ENCODE measurements at places on chromosomes 5 and 9.

DNA sequence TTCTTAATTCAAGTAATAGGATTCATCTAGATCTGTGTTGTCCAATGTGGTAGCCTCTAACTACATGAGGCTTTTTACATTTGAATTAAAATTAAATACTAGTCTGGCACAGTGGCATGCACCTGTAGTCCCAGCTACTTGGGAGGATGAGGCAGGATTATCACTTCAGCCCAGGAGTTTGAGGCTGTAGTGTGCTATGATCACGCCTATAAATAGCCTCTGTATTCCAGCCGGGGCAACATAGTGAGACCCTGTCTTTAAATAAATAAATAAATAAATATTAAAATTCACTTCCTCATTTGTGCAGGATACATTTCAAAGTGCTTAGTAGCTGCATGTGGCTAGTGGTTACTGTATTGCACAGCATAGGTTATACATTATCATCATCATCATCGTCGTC, 91.8 kb downstream of the UBE2R2 start:
- no peak for DNase-seq

DNA sequence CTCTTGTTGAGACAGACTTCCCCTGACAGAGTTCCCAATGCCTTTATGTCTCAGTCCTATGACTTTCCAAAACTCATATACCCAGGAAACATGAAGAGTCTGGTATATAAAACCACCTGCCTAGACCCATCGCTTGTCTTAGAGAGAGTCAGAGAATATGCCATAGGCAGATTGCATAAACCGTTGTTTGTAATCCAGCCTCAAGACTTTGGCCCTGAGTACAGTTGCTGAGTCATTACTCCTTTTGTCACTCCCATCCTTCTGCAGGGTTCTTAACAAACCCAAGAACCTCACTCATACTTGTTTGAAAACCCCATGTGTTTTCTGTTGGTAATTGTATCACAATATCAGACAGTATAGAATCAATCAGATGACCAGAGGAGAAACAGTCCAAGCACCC, 616.3 kb downstream of the SLCO4C1 start:
- no peak for DNase-seq

DNA sequence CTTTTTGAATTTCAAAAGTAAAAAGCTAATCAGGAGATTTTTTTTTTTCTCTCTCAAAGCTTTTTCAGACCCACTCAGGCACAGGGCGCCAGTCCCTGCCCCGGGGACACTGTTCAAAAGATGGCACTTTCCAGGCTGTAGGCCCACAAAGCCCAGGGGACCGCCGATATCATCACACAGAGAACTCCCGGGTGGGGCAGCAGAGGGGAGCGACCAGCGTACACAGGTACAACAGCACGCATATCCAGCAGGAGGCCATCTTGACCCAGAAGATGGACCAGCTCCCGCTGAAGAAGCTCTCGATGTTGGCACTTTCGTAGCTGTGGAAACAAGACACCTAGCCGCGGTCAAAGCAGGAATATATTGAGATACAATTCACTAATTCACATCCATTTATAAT, 108.3 kb downstream of the THBS4 start:
- DNase-seq: no peak

DNA sequence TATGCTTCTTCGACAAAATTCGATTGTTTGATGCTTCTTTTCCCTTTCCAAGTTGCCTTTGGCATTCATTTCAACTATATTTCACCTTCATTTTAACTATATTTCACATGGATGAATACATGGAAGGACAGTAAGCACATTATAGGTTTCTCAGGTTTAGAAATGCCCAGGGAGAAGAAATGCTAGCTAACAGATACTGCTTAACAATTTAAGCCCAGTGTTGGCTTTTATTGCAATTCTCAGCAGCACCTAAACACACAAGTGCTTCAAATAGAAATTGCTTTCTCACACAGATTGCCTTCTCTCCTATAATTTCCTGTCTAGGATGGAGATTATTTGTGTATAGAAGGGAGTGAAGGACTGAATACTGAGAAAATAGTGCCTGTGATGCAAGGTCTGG, 30.2 kb upstream of the SMC5 start:
- DNase-seq: no peak

DNA sequence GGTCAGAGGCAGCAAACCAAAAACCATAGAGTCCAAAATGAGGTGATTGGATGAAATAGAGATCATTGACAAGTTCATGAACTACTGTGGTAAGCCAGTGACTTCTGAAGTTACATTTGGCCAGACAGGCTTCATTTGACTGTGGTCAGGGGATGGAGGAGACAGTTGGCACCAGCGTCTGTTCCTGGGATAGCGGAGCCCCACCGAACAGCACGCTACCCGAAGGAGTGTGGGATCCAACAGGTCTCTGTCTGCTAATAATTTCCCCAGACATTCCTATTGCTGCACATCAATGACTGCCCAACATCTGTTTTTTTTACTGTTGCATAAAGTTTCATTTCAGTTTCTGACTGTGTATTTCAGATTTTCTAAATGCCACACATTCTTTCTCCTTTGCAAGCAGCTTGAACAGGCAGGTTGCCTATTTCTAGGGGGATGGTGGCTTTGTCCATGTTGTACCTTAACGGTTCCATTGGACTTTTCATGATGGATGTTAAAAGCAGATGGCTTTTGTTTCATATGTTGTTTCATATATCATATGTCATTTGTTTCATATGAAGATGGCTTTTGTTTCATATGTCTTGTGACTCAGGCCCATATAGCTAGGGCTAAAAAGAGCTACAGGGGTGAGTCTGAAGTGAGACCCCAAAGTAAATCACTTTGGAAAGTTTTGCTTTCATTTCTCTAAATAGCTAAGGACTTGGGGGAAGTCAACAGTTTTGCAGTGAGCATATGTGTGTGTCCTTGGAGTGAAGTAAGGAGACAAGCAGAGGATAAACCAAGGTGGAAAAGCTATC, 180.8 kb downstream of the GOLPH3 start:
- DNase-seq: no peak

- no peak for DNase-seq
Measured at GRCh38 chr5:133106761-133107572, 55.2 kb downstream of the HSPA4 start.

DNA sequence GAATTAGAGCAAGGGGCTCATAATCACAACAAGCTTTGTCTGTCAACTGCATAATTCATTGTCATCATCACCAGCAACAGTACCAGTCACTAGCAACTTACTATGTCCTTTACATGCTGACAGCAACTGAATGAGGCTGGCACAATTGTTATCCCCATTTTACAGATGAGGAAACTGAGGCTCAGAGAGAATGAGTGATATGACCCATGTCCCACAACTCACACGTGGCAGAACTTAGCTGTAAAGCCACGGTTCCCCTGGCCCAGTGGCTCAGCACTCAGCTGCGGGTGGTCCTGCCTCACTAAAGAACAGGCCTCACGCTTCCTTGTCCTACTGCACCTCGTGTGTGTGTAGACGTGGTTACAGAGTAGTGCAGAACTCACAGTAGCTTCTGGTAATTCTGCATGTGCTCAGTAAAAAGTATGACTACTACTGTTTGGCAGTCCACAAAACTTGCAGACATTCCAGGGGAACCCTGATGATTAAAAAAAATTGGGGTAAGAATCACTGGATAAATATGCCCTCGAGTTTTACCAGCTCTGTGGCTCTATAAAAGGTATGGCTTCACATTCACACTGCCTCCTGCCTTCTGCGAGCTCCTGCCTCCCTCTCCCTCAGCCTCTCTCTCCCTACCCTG, 30.2 kb downstream of the AFAP1L1 start:
- no peak for DNase-seq

- DNase-seq: no peak
Measured at GRCh38 chr9:19913151-19913550, 124.3 kb upstream of the SLC24A2 start.

GRCh38 chr9:35814841-35815543, at the start of gene HINT2:
Gene HINT2, minus strand, starts transcription at chr9:35815042. Its CDS starts 63 bp downstream, at chr9:35814979.
- DNase-seq: peak; percentile 83

- no peak for DNase-seq
Measured at GRCh38 chr5:89722538-89722937, 687.0 kb downstream of the CETN3 start.

GRCh38 chr9:121686930-121687541, 35.6 kb downstream of the DAB2IP start:
- DNase-seq: no peak

GRCh38 chr5:110270-110888, 18.4 kb downstream of the PLEKHG4B start:
- no peak for DNase-seq

- DNase-seq: no peak
Measured at GRCh38 chr5:163163858-163164257, 273.5 kb upstream of the CCNG1 start.

GRCh38 chr9:99556998-99557397, 264.7 kb upstream of the NR4A3 start:
- DNase-seq: no peak

DNA sequence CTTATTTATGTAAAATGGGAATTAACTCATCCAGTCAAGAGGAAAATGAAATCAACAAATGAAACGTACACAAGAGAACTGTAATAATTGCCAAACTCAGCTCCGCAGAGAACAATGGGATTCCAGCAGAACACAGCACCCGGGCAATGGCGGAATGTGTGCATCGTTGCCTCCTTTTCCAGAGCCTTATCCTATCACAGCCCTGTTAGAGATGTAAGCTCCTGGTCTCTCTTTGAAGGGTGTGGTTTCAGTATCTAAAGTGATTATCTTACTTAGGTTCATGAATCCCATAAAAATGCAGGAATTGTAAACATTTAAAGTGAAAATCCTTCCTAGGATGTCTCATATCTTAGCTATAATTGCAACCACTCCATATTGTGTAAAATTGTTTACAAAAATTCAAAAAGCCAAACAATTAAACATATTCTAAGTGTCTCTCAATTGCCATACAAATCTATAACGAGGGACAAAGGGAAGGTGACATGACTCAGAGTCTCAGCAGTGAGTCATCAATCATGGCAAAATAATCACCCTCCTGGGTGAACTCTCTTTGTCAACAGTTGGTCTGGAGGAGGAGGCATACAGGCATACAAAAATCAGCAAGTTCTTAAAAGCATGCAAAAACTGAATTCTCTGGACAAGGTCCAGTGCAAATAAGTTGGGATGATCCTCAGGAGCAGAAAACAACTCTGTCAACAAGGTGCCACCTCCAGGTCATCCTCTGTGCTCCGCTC, 22.6 kb downstream of the SEMA5A start:
- no peak for DNase-seq

DNA sequence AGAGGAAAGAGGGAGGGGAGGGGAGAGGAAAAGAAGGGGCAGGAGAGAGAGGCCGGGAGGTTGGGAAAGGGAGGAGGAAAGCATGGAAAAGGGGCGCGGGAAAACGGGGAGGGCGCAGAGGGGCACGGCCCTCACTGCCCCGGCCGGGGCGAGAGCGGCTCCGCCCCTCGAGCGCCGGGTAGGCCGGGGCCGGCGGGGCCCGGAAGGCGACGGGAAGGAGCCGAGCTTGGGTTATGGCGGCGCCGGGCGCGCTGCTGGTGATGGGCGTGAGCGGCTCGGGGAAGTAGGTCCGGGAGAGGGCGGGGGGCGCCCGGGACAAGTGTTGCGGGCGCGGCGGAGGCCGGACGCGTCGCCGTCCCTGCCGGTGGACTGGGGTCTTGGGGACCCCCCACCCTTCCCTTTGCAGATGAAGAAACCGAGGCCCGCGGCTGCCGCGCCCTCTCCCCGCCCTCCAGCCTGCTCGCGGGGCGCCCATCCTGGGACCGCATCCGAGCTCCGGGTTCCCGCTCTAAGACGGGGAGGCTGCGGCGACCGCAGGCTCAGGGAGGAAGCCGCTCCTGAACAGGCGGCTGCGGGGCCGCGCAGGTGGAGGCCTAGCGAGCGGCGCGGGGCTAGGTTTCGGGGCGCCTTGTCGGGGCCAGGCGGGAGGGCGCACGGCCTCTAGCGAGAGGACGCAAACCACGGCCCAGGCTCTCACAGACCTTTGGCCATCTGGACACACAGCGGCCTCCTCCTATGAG, at the start of gene IDNK:
Gene IDNK (plus strand): TSS at position 205 of the 740 bp plus-strand sequence. CDS start 29 bp downstream, at position 234.
- DNase-seq: peak; percentile 47

GRCh38 chr5:149114403-149115312, 26.6 kb upstream of the ABLIM3 start:
- no peak for DNase-seq

DNA sequence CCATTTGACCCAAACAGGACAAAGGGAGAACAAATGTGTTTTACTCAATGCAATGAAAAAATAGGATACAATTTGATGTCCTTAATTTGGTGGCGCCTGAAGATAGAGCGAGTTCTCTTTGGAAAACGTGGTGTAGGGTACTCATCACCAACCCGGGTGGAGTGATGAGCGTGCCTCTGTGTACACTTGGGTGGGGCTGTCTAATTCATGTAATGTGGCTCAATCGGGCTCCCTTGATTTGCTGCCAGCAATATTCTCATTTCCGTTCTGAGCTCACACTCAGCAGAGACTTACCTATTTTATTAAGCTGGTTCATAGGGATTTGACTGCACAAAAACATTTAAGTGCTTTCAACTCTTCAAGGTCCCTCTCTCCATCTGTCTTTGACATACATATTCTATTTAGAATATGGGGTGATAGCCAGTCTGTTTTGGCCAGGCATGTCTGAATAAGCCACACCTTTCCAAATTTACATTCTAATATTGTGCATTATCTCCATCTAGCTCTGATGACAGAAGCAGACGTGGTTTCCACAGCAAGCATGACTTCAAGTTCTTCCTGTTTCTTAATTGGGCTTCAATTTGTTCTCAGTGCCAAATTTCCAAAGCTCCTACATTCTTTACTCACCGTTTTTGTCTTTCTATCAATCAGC, 162.5 kb downstream of the IRX2 start:
- no peak for DNase-seq

- no peak for DNase-seq
Measured at GRCh38 chr5:29794141-29794787, 1399.2 kb upstream of the CDH6 start.

DNA sequence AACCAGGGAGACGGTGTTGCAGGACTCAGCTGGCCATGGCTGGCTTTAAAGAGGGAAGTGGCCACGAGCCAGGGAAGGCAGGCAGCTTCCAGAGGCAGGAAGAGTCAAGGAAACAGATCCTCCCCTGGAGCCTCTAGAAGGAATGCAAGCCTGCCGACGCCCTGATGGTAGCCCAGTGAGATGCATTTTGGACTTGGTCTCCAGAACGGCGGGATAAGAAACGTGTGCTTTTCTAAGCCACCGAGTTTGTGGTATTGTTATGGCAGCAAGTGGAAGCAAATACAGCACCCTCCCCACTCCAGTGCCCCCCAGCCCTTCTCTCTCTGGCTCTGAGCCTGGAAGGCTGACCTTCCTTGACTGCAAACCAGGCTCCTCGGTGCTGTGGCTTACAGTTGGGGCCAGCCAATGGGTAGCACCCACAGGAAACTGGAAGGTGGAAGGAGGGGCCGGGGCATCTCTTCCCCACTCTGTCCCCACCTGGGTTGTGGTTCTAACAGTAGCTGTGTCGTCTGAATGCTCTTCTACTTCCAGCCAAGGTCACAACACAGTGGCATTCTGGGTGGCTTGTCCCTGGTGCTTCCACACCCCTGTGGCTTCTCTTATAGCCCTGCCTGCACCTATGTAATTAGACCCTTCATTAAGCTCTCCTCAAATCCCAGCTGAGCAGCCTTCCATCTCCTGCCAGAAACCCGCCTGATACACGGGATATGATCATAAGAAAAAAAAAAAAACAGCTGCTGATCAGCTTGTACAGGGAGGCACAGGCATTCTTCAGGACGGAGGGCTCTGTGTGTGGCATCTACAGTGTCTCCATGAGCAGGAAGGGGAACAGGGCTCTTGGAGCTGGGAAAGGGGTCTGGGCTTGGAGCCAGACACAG, 29.9 kb upstream of the UNC5A start:
- no peak for DNase-seq
